Activated CD4-positive, CD25-positive, alpha-beta regulatory T cell treated with anti-CD3 and anti-CD28 coated beads, Interleukin-2, amount 50 U/mL, for 72 hours (primary cell): ENCODE measurements at places on chromosomes 12 and 14.

DNA sequence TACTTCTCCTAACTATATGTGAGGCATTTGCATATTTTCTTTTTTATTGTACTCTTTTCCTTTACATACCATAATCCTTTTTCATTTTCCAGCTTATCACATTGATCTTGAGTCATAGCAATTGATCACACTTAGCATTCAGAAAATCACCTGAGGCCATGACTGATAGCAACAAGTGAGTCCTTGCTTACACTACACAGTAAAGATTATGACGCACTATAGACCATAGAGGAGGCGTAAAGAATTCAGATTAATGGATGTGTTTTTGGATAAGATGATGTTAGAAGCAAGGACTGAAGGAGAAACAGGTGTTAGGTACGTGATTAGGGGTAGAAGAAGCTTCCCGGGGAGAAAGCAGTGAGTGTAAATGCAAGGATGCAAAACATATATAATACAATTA lies 637.7 kb downstream of the ETNK1 start:
- DNase-seq: no peak

- no peak for DNase-seq
Measured at GRCh38 chr14:81005540-81006228, 50.3 kb downstream of the TSHR start.

DNA sequence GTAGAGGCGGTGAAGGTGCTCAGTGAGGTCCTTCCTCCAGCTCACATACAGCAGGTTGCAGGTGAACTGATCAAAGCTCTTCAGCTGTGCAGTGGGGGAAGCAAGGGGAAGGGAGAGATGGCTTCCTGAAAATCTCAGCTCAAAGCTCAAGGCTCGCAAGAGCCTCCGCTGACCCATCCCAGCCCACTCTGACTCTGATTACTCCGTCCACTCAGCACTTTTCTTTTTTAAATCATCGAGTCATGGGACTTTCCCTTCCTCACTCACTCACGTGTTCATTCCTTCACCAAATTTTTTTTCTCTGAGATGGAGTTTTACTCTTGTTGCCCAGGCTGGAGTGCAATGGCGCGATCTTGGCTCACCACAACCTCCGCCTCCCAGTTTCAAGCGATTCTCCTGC lies 4.7 kb downstream of the ABCD4 start:
- no peak for DNase-seq

GRCh38 chr12:116545144-116545543 lies 14.0 kb upstream of the MAP1LC3B2 start:
- DNase-seq: no peak

- no peak for DNase-seq
Measured at GRCh38 chr12:28699029-28699428, 450.0 kb upstream of the FAR2 start.

- DNase-seq: no peak
Measured at GRCh38 chr12:31470459-31470858, 120.5 kb downstream of the DENND5B start.

DNA sequence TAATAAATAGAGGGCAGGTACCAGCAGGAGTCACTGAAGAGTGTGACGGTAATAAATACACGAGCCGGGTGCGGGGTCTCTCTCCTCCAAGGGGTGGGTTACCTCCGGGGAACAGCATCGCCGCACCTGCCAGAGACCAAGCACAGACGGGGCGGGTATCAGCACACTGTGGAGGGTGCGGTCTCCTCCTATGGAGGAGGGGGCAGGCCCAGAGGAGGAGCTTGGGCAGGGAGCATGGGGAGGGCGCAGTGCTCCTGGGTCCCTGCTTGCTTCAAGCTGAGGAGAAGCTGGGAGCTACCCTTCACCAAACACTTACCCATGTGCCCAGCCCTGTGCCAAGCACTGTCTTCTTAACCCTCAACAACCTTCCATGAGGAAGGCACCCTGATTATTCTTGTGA lies 12.8 kb downstream of the PGF start:
- DNase-seq: no peak

DNA sequence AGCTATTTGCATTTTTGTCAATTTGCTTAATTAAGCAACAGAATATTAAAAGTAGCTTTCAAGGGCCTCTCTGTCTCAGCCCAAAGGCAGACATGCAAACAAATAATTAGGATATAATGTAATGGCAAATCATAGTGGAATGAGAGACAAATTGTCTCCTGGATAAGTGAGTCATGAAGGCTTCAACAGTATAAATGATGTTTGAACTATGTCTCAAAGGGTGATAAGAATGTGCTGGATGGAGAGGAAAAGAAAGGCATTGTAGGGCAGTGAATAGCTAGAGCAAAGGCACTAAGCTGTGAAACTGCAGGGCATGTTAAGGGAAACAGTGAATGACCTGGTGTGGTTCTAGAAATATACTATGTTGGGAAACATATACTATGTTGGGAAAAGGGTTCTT lies 53.5 kb upstream of the PPP1R12A start:
- DNase-seq: no peak

- no peak for DNase-seq
Measured at GRCh38 chr14:31894351-31894750, 182.8 kb upstream of the ARHGAP5 start.

GRCh38 chr14:59126714-59127436 lies 61.6 kb upstream of the DAAM1 start:
- no peak for DNase-seq

- DNase-seq: no peak
Measured at GRCh38 chr14:93926245-93926872, 785 bp upstream of the FAM181A start.

DNA sequence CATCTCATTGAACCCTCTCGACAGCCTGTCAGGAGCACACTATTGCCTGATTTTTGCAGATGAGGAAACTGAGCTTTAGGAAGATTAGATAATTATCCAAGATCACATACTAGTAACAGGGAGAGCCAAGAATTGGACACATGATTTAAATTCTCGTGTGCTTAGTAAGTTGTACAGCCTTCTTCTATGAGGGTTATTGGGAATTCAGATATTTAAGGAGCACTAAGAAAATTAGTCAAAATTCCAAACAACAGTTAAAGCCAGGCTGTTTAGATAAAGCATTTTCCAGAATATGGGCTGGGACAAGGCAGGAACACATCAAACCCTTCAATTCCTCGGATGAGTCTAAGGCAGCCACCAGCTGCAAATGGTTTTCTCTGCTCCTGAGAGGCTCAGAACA lies 148.8 kb downstream of the TMEM30B start:
- DNase-seq: no peak

DNA sequence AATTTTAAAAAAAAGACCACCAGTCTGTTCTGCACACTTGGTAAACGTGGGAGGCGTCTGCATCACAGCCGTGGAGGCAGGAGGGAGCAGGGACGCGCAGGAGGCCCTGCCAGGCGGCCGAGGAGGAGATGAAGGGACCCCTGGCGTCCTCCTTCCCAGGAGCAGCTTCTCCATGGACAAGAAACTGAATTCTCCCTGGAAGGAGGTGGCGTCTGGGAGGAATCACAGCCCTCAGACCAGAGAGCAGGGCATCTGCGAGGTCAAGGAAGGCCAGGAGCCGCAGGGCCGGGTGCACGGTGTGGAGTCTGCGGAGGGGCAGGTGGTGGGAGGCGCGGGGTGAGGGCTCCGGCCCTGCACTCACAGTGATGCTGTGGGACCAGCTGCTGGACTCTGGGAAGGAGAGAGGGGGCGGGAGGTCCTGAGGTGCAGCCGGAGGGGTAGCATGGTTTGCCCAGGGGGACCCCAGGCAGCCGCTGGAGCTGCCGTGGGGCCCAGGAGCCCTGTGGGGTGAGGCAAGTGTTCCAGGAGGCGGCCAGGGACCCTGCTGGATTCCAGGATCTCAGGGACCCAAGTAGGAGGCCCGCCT lies 73.5 kb upstream of the GALNT9 start:
- no peak for DNase-seq

GRCh38 chr12:104163631-104164030 lies 25.6 kb upstream of the NFYB start:
- DNase-seq: no peak

GRCh38 chr12:124581307-124582107 lies 14.1 kb upstream of the NCOR2 start:
- no peak for DNase-seq

GRCh38 chr12:72872238-72872887 lies 600.2 kb downstream of the TRHDE start:
- DNase-seq: no peak

- no peak for DNase-seq
Measured at GRCh38 chr14:102848830-102849525, 71.7 kb downstream of the TRAF3 start.

GRCh38 chr14:61872452-61872851 lies 110.2 kb downstream of the SNAPC1 start:
- DNase-seq: no peak

DNA sequence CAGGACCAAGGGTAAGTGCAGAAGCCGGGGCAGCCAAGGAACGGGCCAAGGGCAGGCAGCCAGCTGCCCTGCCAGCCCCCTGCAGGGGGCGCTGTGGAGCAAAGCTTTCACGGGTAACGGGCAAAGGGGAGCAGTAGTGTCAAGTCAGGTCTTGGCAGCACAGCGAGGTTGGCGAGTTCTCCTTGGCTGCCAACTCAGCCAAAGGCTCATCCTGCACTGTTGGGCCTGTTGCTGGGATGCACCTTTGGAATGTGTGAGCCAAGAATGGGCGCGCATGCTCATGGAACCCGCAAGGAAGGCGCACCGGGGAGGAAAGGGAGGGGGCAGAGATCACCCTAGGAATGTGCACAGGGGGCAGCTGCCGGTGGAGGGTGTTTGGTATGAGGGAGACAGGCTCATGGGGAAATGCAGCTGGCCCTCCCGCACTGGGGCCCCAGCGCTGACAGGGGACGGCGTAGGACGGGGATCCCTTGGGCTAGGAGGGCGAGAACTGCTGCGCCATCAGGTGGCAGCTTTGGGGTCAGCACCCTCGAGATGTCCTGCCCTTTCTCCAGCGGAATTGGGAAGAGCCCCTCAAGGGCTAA lies 138.0 kb downstream of the ASCL4 start:
- DNase-seq: peak; percentile 70

GRCh38 chr12:44571006-44571550 lies 305.0 kb downstream of the NELL2 start:
- DNase-seq: no peak

- peak; percentile 69 for DNase-seq
Measured at GRCh38 chr14:96592591-96593386, 90.6 kb downstream of the PAPOLA start.

DNA sequence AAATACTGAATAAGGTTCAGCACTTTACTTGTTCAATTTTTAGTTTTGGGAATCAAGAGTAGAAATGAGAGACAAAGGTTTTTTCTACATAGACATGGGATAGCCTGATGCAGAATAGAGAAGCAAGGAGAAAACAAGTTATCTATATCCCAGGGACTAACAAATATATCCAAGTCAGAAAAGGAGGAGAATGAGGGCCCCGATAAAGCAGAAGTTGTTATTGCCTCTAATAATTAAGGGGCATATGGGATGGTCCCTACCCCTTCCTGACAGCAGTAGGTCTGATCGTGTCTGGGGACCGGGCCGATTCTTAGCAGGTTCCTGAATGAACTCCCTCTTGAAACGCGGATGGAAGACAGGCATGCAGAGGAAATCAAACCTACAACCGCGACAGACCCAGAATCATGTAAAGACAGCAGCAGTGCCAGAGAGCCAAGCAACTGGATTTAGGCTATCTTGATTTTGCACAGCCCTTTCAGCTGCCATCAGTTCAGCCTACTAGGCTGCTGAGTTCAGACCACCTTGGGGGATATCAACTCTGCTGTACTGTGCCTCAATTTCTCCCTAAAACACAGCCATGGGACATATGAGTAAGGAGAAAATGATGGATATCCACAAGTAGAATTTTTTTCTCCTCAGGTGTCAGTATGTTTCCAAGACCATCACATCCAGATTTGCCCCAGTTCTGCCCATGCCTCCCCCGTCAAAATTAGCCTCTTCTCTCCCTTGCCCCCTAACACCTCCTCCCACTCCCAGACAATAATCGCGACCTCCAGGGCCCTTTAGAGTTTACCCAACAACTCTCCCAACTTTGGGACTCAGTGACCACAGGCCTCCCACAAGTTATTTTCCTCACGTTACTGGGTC lies 706 bp downstream of the PRMT5 start:
- DNase-seq: no peak

GRCh38 chr12:89134213-89134770 lies 218.0 kb downstream of the DUSP6 start:
- DNase-seq: no peak

DNA sequence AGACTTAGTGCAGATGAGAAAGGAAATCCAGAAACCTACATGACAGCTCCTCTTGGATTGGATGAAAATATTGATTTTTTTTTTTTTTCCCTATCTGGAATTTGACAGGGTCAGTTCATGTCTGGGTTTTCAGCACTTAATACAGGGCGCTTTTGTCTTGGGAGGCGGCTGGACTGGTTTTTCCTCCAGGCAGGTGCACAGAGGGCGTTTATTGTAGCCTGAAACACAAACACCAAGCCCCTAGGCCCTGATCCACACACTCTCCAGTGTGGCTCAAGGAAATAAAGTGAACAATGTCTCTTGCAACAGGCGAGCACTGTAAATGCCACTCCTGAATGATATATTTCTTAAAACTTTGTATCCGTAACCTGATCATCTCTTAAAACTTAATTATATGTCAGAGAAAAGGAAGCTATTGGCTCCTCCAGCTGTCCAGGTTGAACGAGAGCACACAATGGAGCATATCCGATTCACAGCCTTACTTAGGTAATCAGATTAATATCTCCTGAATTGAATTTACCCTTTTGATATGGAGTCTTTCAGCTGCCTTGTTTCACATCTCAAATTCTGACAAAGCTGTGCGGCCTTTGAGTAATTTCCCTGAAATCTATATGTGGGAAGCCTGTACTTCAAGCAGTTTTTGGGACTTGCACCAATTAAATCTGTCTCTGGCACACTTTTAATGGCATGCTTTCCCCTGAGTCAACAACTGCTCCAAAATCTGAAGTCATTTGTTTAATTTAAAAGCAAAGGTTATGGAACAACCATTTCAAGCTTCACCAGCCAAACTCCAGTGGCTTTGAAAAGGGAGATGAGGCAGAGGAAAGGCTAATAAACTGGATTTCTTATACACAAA lies 485.7 kb downstream of the ZFP36L1 start:
- DNase-seq: no peak

DNA sequence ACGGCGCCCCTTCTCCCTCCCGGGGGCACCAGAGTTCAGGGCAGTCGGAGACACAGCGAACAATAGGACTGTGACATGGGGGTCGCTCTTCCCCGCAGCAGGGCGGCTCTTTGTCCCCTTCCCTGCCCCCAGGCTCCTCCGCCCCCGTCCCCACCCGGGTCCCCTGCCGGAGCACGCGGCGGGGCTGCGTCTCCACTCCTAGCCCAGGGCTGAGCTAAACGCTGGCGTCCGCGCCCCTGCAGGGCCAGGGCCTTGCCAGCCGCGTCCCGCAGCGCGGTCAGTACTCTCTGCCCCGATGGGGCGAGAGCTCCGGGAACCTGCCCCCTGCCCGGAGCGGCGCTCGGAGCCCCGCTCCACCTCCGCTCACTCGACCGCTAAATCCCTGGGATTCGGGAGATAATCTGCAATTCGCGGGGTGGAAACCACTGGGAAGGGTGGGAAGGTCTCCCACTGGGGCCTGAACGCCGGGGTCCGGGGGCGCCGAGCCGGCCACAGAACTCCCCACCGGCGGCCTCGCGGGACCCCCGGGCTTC lies 825 bp upstream of the CCDC85C start:
- peak; percentile 59 for DNase-seq

GRCh38 chr14:75979071-75979571 lies 2.7 kb downstream of the TGFB3 start:
- no peak for DNase-seq
